ENCODE measurements at places on chromosomes 7 and 10. TPM values are rescaled to one million over a fixed set of nuclear protein-coding genes. Genes with fewer than 3 reads are reported as not detected.
A peak's percentile ranks its signal among the peaks of the same experiment; 100 is the strongest.

Gene CPED1
- 4.0 TPM for total RNA-seq

DNA sequence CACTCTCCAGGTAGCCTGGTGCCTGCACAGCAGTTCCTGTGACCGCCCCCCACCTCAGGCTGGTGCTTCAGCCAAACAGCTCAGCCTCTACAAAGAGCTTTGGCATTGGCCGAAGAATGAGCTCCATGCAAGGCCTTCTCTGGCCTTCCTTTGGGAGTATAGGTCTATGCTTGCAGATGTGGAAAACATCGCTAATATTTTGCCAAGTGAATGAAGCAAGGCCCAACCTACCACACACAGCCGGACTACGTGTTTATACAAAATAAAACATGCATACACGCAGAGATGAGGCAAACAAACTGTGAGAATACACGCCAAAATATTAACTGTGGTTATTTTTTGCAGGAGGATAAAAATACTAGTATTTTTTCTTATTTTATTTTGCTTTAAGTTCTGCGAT lies 416.2 kb upstream of the C7orf33 start:
- H3K4me3 ChIP-seq: no peak overlapping the region
- H3K4me1 ChIP-seq: no peaks in the 10 kb centered on the region
- no peak for DNase-seq
- H3K27ac ChIP-seq: no peak overlapping the region
- peaks cover 3% of the 10 kb centered on the region for H3K27me3 ChIP-seq

Gene CPA2
- not detected for total RNA-seq

DNA sequence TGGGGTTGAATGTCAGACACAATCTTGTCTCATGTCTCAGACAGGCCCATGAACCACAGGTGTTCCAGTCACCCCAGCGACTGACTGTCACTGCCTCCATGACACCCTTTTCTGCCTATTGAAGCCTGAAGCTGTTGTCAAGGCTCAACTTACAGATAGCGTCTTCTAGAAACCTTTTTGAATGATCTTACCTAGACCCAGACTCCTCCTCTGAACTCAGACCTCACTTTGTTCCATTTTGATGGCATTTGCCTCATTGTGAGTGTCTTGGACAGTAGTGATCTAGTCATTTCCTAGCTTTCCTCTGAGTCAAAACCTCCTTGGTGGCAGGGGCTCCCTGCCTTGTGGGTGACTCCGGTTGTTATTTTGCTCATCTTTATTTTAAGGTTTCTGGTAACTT lies 98.3 kb upstream of the AGK start:
- no peaks in the 10 kb centered on the region for H3K4me1 ChIP-seq
- H3K4me3 ChIP-seq: no peak overlapping the region
- no peak for DNase-seq
- H3K27me3 ChIP-seq: peaks cover 6% of the 10 kb centered on the region
- no peaks in the 10 kb centered on the region for H3K36me3 ChIP-seq

DNA sequence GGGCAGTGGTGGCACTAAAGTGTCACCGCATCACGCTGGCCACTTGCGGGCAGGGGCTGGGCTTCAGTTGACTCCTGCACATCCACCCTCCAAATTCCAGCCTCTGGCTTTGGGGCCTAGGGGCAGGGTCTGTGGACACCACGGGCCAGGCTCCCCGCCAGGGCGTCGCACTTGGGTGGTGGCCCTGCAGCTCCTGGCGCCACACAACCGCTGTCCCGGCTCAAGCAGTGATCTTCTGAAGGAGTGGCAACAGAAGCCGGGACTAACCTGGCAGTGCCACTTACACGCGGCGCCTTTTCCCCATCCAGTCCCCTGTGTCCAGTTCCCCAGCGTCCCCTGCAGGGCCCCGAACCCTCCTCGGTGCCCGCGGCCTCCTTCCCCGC lies 134.3 kb upstream of the ZNF92 start:
- peaks cover 6% of the 10 kb centered on the region for H3K4me1 ChIP-seq
- peak overlapping the region; percentile 76 for H3K4me3 ChIP-seq
- no peaks in the 10 kb centered on the region for H3K36me3 ChIP-seq
- H3K27ac ChIP-seq: no peak overlapping the region
- no peak for DNase-seq

- DNase-seq: no peak
- no peaks in the 10 kb centered on the region for H3K36me3 ChIP-seq
- no peak overlapping the region for H3K27ac ChIP-seq
- H3K4me1 ChIP-seq: peaks cover 22% of the 10 kb centered on the region
- peaks cover 2% of the 10 kb centered on the region for H3K27me3 ChIP-seq
These were observed 104.9 kb upstream of the MBL2 start for GRCh38 chr10:52877451-52877850.

GRCh38 chr10:119461380-119461779 lies 81.1 kb downstream of the RGS10 start:
- H3K36me3 ChIP-seq: peaks cover 9% of the 10 kb centered on the region
- H3K4me1 ChIP-seq: no peaks in the 10 kb centered on the region
- H3K27me3 ChIP-seq: peaks cover 18% of the 10 kb centered on the region
- H3K27ac ChIP-seq: no peak overlapping the region
- no peak for DNase-seq

DNA sequence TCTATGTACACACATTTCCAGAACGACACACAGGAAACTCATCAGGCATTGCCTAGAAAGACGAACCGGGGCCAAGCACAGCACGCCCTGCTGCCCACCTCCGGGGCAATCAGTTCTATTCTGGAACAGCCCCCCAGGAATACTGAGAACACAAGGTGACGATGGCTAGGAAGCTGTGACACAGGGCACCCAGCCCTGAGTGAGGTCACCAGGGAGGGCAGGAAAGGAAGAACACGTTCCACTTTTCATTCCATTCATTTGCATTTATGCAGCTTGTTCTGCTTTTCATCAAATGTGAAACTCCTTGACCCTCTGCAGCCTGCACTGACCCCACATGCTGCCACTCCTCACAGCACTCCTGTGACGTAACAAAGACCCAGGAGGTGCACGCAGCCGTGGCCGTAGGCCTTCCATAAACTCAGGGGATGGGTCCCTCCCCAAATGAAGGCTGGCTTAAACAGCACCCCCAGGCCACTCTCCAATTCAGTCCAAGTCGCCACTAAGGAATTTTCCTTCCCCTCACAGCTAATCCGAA lies 28.9 kb downstream of the MAD1L1 start:
- peaks cover 13% of the 10 kb centered on the region for H3K4me1 ChIP-seq
- DNase-seq: no peak
- H3K36me3 ChIP-seq: peaks cover 21% of the 10 kb centered on the region
- H3K27me3 ChIP-seq: no peaks in the 10 kb centered on the region

DNA sequence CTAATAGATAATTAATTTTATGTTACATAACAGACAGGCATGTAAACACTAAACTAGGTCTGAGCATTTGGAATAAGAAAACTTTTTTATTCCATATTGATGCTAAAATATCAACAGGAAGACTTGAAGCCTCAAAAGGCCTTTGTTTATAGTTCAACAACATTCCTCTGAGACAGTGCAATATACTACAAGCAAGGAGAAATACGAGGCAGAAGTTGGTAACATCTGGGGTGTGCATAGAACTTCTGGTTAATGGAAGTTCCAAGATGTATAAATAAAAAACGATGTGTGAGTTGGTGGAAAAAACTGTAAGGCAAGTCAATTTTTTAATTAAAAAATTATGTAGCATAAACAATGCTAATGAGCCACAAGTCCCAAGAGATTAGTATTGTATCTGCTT lies 139.6 kb downstream of the SKAP2 start:
- no peaks in the 10 kb centered on the region for H3K4me1 ChIP-seq
- no peak for DNase-seq
- H3K36me3 ChIP-seq: peaks cover 3% of the 10 kb centered on the region
- H3K4me3 ChIP-seq: no peak overlapping the region

- no peaks in the 10 kb centered on the region for H3K36me3 ChIP-seq
- no peak overlapping the region for H3K27ac ChIP-seq
- peaks cover 15% of the 10 kb centered on the region for H3K4me1 ChIP-seq
- no peaks in the 10 kb centered on the region for H3K27me3 ChIP-seq
These were observed 58.8 kb downstream of the CACNA2D1 start for GRCh38 chr7:82384779-82385178.

Gene PAPOLB
- not detected for total RNA-seq

DNA sequence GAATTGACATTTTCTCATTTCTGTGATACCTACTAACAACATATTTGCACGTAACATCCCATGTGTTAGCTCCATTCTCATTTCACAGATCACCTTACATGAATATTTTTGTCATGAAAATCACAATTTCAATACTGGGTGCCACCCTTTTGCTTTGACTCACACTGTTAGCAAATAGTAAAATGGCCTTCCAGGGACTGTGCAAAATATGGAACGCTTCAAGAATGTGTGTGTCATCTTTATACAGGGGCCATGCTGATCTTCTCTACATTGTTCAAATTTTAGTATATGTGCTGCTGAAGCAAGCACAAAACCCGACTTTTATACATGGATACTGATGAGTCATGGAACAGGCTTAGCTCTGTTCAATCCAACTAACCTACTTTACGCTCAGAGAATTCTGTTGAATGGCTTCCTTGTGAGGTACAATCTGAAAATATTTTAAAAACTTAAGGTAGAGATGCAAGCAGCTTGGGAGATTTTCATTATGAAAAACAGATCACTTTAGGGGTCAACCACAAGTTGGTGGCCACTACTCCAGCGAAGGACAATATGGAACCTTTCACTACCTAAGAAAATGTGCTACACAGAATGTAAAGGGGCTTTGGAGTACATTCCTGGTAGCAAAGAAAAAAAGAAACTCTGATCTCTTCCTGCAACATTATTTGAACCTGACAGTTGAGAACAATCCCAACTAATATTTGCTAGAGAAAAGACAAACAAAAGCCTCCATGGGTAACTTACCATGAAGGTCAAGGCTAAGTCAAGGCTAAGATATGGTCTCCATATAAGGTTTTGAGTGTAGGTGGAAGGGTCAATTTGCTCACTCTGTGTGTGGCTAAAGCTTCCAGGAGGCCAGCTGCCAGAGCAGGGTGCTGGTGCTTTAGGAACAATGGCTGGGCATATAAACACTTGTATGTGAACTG lies 11.9 kb downstream of the ANKRD26 start:
- H3K4me1 ChIP-seq: no peaks in the 10 kb centered on the region
- H3K27me3 ChIP-seq: no peaks in the 10 kb centered on the region
- H3K36me3 ChIP-seq: peaks cover 15% of the 10 kb centered on the region
- H3K4me3 ChIP-seq: no peak overlapping the region
- H3K27ac ChIP-seq: no peak overlapping the region

DNA sequence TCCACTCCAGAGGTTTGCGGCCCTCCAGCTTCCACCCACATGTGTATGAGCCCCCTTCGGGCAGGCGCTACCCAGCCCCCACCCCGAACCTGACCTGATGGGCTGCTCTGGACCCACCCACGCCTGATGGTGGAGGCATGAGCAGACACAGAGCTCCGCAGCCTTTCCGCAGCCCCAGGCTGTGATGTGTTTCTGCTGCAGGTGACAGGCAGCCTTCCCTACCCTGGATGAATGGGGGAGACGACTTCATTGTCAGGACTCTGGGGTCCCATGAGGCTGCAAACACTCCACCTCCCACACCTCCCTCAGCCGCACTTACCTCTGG lies 61.2 kb downstream of the OAT start:
- H3K36me3 ChIP-seq: peaks cover 4% of the 10 kb centered on the region
- peaks cover 17% of the 10 kb centered on the region for H3K4me1 ChIP-seq
- no peak overlapping the region for H3K4me3 ChIP-seq
- DNase-seq: no peak
- no peak overlapping the region for H3K27ac ChIP-seq

Gene RBP3
- total RNA-seq: not detected

DNA sequence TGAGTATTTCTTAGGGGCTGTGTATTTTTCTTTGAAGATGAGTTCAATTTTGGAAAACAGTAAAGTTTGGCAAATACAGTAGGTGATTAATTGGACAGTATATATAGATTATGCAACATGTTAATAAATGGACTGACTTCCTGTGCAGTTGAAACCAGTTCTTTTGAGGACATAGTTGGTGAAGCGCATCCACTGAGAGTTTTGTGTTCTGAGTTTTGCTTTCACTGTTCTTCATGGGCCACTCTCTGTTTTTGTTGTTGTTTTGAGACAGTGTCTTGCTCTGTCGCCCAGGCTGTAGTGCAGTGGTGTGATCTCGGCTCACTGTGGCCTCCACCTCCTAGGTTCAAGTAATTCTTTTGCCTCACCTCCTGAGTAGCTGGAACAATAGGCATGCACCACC lies 109.0 kb downstream of the SDHAF3 start:
- peaks cover 7% of the 10 kb centered on the region for H3K27me3 ChIP-seq
- H3K36me3 ChIP-seq: no peaks in the 10 kb centered on the region
- H3K4me3 ChIP-seq: no peak overlapping the region
- DNase-seq: no peak
- H3K27ac ChIP-seq: no peak overlapping the region

- peaks cover 5% of the 10 kb centered on the region for H3K4me1 ChIP-seq
- no peak for DNase-seq
- no peaks in the 10 kb centered on the region for H3K36me3 ChIP-seq
- no peak overlapping the region for H3K27ac ChIP-seq
- H3K4me3 ChIP-seq: no peak overlapping the region
These were observed 3.0 kb downstream of the TBATA start for GRCh38 chr10:70782086-70782745.

DNA sequence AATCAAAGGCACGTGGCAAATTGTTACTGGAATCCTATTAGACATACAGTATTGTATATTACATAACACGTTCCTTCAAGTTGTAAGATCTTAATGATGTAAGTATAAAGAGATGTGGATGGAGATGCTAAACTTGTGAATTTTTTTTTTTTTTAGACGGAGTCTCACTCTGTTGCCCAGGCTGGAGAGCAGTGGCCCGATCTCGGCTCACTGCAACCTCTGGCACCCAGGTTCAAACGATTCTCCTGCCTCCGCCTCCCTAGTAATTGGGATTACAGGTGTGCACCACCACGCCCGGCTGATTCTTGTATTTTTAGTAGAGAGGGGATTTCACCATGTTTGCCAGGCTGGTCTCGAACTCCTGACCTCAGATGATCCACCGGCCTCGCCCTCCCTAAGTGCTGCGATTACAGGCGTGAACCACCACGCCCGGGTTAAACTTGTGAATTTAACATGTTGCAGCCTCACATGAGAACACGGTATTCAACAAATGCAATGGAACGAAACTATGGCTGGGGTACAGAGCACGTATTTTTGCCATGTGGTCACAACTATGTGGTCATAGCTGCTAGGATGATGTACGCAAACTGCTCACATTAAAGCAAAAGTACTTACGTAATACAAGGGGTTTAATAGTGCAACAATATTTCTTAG lies 818 bp upstream of the SUPV3L1 start:
- H3K27me3 ChIP-seq: no peaks in the 10 kb centered on the region
- H3K27ac ChIP-seq: peak overlapping the region; percentile 100
- H3K4me3 ChIP-seq: peak overlapping the region; percentile 95
- peaks cover 32% of the 10 kb centered on the region for H3K4me1 ChIP-seq
- DNase-seq: no peak
- peaks cover 4% of the 10 kb centered on the region for H3K36me3 ChIP-seq

DNA sequence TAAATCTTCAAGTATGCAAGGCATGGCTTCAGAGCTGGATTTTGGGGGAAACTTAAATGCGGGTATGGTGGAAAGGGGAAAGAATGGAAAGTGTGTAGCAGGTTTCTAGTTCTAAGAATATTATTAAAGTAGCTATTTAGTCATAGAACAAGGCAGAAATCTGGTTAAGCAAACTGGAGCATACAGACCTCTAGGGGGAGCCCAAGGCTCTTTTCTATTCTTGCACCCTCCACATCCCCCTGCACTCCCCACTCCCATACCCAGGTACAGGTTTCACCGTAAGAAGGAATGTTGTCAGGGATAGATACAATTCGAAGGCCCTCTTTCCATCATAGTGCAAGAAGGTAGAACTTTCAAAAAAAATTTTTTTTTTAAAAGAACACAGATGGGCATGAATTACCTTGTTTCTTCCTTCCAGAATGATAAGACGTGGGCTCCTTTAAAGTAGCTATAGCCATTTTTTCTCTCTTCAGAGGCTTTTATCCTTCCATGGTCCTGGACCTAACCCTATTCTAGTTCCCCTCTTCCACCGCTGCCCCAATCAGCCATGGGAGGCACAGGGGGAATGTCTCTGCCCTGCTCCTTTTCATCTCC lies 41.5 kb upstream of the SMIM30 start:
- no peaks in the 10 kb centered on the region for H3K4me1 ChIP-seq
- peaks cover 29% of the 10 kb centered on the region for H3K27me3 ChIP-seq
- no peak overlapping the region for H3K27ac ChIP-seq
- H3K4me3 ChIP-seq: no peak overlapping the region

Measured in chondrocyte (in vitro differentiated cells).